Adrenal gland (tissue), 19 donors: ENCODE measurements at places on chromosomes 1 and 21.

GRCh38 chr1:234628089-234628488 is 18.1 kb upstream of the IRF2BP2 start:
- no peak for DNase-seq

DNA sequence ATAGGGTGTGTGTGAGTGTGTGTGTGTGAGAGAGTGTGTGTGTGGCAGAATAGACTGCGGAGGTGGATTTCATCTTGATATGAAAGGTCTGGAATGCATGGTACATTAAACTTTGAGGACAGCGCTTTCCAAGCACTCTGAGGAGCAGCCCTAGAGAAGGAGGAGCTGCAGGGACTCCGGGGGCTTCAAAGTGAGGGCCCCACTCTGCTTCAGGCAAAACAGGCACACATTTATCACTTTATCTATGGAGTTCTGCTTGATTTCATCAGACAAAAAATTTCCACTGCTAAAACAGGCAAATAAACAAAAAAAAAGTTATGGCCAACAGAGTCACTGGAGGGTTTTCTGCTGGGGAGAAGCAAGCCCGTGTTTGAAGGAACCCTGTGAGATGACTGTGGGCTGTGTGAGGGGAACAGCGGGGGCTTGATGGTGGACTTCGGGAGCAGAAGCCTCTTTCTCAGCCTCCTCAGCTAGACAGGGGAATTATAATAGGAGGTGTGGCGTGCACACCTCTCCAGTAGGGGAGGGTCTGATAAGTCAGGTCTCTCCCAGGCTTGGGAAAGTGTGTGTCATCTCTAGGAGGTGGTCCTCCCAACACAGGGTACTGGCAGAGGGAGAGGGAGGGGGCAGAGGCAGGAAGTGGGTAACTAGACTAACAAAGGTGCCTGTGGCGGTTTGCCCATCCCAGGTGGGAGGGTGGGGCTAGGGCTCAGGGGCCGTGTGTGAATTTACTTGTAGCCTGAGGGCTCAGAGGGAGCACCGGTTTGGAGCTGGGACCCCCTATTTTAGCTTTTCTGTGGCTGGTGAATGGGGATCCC is 18.3 kb upstream of the HDAC1 start:
- DNase-seq: no peak

DNA sequence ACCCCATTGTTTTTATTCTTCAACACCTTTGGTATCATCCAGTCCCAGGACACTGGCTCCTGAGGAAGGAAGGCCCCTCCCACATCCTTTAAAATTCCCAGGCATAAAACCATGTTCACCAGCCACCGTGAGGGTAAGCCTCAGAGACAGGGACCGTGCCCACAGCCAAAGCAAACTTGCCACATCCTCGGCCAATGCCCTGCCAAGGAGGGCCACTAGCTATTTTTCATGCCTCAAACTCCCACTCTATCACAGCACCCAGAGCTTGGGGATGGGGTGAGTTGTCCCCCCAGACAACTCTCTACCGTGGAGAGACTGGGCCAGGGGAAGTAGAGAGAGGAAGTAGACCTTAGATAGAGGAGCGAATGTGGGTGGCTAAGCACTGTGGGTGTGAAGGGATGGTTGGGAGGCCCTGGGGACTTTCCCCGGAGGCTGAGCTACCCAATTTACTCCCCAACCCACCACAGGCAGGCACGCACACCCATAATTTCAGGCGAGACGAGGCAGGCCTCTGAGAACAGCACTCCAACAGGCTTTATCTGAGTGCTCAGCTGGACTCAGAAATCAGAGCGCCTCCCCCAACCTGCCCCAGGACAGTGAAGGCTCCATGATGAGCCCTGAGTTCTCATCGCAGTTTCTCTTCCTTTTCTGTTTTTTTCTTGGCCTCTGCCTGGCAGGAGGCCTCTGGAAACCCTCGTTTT is 15.9 kb upstream of the BTG2 start:
- DNase-seq: peak; percentile 60

DNA sequence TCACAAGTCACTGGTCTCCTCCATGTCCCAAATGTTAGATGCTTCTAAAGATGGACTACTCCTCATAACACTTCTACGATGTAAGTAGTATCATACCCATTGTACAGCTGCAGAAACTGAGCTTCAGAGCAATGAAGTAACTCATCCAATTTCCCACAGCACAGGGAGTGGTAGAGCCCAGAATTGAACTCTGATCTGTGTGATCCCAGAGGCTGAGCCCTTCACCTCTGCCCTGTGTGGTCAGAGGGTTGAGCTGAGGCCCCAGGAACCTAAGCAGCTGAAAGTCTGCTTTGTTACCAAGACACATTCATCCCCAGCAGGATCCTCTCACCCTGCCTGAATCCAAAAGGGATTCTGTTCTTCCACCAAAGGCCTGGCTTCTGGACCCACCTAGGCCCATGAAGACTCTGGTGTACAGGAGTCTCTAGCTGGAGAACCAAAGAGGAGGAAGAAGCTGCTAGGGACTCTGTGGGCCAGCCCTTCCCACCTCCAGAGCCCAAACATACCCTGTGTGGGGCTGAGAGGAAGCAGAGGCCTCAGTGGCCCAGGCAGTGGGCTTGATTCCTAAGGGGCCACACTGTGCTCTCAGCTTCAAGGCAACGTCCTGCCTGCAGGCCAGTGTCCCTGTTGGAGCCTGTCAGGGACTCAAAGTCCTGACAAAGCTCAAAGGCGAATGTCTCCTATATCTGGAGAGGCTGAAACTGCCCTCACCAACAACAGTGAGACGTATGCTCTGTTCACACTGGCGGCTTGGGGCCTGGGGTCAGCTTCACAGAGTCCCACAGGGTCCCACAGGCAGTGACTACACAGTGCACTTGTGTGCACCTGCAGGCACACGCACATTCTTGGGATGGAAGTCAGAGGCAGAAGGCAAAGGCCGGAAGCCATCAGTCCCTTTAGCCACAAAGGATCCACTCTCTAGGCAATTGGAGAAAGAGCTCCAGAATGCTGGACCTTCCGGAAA is 40.4 kb upstream of the SLC30A1 start:
- DNase-seq: no peak

GRCh38 chr1:22490309-22490708 is 38.7 kb downstream of the ZBTB40 start:
- no peak for DNase-seq

- peak; percentile 51 for DNase-seq
Measured at GRCh38 chr1:154759196-154759595, 110.9 kb downstream of the KCNN3 start.
